ENCODE measurements at places on chromosomes 13 and 19. TPM values are rescaled to one million over a fixed set of nuclear protein-coding genes. Genes with fewer than 3 reads are reported as not detected.

- DNase-seq: peak; percentile 4
Observed at GRCh38 chr13:110307767-110308655, 927 bp downstream of the COL4A2 start.

- no peak for DNase-seq
Observed at GRCh38 chr19:47615714-47616113, 6.8 kb downstream of the BICRA start.

DNA sequence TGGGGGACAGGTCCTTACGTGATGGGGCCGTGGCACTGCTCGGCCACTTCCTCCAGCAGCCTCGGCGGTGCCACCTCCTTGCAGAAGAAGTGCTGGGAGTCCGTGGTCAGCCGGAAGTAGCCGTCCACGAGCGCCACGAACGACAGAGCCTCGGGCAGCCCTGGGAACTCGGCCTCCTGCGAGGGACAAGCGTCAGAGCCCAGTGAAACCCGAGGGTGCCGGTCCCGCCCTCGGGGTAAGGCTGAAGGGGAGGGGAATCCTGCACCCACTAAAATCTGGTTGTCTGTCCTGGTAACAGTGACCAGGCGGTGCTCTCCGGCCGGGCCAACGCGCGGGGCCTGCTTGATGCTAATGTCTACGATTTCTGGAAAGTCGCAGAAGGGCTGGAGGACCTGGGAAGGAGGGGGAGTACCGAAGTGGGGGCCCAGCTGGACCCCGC is 6.4 kb downstream of the JAK3 start:
- DNase-seq: no peak

- no peak for DNase-seq
Observed at GRCh38 chr19:51430221-51430620, 12.8 kb upstream of the SIGLEC10 start.

GRCh38 chr13:30169442-30169841 is 137.9 kb downstream of the KATNAL1 start:
- DNase-seq: no peak

DNA sequence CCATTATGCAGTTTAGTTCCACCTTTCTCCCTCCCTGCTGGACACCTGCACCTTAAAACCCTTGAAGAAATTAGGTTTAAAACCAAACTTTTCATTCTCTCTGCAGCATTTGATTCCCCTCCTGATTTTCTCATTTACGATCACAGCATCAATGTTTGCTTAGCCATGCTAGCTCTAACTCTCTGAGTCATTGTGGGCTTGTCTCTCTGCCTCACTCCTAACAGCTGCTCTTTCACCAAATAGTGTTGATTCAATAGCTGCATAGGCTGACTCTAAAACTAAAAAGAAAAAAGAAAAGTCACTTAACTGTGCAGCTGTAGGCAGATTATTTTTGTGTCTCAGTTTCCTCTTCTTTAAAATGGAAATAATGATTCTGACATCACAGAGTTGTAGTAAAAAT is 1124.9 kb downstream of the DIAPH3 start:
- no peak for DNase-seq

DNA sequence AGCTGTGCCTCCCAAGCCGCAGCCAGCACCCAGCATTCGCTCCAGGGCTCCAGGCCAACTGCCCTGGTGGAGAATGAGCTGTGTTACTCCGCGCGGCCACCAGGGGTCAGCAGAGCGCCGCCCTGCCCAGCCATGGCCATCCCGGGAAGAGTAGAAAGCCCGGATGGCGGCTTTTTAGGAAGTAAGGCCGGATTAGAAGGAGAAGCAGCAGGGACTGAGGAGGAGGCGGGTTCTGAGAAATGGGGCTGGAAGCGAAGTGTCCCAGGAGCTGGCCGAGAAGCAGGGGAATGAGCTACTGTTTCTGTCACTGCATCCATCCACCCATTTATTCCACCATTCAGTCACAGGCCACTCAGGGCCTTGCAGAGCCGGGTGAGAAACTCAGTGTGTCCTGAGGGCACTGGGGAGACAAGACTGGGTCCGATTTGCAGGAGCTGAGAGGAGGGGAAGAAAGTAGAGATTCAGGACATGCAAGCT is 6.6 kb upstream of the NPAS1 start:
- peak; percentile 71 for DNase-seq

DNA sequence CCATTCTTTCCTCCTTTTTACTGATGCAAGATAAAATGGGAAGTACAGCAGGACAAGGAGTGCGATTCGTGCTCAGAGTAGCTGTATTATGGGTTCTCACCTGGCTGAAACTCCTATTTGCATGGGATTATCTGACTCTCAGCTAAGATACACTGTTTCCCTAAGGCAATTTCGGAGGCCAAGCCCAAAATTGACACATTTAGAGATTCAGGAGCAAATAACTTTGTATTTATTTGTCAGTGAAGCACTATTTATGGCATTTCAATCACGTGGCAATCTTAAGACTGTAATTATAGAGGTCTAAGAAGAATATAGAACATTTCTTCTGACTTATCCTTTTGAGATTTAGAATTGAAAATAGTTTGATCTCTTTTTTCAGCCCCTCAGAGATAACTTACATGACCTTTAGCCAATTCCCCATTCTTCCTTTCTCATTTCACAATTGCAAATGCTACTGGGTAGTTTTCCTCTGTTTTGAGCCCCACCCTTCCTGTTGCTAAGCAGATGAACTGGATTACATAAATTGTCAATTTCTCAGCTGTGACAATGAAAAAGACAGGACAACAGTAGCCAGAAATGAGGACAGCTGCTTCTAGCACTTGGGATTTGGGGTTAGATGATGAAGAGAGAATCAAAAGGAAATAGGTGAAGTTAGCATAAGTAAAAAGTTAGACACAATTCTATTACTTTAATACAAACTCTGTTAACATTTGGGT is 122.7 kb upstream of the FRY start:
- DNase-seq: no peak

- no peak for DNase-seq
Observed at GRCh38 chr19:13633109-13633508, 126.8 kb upstream of the CACNA1A start.

- DNase-seq: peak; percentile 85
Observed at GRCh38 chr19:19627621-19628500, at the start of gene LPAR2. Gene LPAR2, minus strand, starts transcription at chr19:19628220. Its CDS starts 945 bp downstream, at chr19:19627275.

DNA sequence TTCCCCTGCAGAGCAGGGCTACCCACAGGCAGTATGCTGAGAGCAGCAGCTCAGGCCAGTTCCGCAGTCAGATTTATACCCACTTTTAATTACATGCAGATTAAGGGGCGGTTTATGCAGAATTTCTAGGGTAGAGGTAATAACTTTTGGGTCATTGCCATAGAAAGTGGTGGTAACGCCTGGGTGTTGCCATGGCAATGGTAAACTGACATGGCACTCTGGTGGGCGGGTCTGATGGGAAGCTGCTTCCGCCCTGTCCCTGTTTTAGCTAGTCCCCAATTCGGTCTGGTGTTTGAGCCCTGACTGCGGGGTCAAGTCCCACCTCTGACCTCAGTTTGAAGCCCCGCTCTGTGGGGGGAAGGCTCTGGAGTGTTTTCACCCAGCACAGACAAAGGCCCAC is 141.1 kb upstream of the VSTM2B start:
- no peak for DNase-seq

DNA sequence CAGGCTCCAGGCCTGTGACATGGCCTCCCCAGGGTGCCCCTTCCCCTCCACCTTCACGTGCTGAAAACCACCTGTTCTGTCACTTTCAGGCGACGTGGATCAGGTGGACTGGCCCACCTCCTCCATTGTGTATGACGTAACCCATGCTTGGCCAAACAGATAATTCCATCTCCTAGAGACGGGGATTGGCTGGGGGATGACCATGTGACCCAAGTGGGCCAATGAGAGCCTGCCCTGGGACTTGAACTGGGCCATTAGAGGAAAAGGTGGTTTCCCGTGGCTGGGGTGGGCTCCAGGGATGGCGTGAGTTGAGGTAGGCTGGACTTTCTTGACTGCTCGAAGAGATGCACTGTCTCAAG is 3.6 kb upstream of the ADAMTSL5 start:
- DNase-seq: no peak

GRCh38 chr19:35044317-35045117 is 3.0 kb downstream of the HPN start:
- DNase-seq: peak; percentile 63

GRCh38 chr19:1466461-1467214 is 12.4 kb downstream of the C19orf25 start:
- DNase-seq: peak; percentile 39

DNA sequence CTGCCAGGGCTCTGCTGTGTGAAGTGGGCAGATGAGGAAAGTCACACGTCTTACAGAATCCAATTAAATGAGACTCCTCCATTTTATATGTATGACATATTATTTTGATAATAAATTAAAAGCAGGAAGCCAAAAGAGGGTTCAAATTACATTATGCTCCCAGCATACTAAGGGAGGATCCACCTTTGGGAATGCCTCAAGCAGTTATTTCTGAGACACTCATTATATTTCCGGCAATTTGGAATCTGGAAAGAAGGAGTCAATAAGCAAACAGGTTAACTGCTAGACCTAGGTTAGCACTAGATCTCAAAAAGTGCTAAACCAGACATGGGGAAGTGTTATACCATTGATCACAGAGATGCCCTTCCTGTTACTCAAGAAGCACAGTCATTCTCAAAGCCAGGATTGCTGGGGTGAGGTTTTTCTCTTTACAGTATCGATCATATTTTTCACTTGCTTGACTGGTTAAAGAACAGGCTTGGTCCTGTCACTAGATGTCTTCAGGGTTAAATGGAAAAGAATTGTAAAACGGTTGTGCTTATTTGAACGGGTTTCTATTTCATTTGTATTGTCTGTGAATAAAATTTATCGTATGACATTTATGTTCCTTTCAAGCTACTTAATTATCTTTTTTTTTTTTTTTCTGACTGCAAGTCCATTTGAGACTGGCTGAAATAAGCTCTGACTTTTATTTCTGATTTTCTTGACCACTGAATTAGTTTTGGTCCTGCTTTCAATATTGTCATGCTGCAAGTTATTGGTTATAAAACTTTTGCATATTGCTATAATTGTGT is 523.2 kb downstream of the KLF12 start:
- DNase-seq: no peak

DNA sequence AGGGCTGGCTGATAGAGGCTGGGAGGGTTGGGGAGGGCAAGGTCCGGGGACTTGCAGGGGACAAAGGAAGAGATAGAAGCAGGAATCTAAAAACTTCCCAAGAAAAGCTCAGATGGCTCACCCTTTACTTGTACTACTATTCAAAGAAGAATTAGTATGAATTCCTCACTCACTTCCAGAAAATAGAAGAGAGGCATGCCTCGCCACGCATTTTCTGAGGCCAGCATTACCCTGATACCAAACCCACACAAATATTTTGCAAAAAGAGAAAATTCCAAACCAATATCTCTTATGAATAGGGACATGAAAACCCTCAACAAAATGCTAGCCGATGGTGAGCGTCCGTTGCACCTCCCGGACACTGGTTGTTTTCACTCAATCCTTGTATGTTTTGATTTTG is 54.0 kb downstream of the ING1 start:
- DNase-seq: no peak

DNA sequence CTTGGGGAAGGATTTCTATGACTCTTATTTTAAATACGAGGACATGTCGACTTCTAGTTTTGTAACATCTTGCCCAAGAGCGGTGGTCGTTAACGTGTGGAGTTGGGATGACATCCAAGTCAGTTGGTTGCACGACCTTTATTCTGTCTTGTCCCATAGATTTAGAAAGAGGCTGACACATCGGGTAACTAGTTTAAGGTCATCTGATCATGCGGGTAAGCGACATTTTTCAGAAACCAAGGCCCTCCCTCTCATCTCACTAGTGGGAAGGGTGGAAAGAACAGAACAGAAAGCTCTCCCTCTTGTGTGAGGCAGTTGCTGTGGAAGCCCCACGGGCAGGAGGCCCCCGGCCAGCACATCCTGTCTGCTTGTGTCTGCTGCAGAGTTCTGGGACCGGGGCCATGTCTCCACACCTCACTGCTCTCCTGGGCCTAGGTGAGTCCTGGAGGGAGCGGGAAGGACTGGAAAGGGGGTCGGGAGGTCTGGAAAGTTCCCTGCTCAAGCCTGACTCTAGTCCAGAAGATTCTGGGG is at the start of gene LAIR2:
Gene LAIR2, plus strand, starts transcription at position 314 of the 531 bp plus-strand sequence. Its CDS starts 88 bp downstream, at position 402.
- no peak for DNase-seq

GRCh38 chr19:17616961-17617806 is 61.7 kb downstream of the COLGALT1 start:
- peak; percentile 52 for DNase-seq

GRCh38 chr13:33644581-33645543 is 173.1 kb upstream of the RFC3 start:
- no peak for DNase-seq

DNA sequence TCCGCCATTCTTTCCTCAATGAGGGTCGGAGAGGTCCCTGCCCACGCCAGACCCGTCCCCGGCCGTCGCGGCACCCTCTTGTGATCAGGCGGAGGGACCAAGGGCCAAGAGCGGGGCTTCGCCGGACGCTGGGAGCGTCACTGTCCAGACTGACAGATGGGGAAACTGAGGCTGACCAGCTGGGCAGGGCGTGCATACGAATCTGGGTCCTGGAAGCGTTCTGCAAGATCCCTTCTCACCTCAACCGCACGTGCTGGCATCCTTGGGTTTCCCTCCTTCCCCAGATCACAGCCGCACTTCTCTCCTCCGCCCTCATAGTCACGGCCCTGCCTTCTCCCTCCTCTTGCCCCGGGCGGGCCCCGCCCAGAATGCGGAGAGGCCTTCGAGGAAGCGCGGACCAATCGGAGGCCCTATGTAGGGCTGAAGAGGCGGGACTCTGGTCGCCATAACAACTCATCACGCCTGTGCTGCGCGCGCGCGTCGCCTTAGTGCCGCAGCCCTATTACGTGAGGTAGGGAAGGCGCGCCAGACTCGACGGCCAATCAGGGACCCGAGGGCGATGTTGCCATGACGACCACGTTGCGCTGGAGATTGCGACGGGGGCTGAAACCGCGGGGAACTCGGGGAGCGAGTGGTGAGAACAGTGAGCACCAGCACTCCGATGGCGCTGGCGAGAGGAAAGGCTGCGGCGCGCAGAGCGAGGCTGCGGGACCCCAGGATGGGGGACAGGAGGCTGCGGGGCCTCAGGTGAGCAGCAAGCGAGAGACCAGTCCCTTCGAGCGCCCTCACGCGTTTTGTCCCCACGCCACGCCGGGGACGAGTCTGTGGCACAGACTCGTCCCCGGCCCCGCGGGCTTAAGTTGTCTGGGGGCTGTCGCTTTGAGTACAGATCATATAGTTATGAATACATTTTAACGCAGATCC is 5.7 kb downstream of the RNF225 start:
- peak; percentile 100 for DNase-seq

GRCh38 chr13:98509271-98510155 is 67.4 kb downstream of the STK24 start:
- DNase-seq: peak; percentile 81

GRCh38 chr13:113931841-113932459 is 41.9 kb downstream of the C13orf46 start:
- DNase-seq: no peak

- no peak for DNase-seq
Observed at GRCh38 chr19:38135150-38135998, 88.6 kb downstream of the DPF1 start.

GRCh38 chr13:75362026-75362425 is 119.9 kb downstream of the TBC1D4 start:
- no peak for DNase-seq

Gene TEAD2
- 12.0 TPM for total RNA-seq

Gene NAPSA
- total RNA-seq: 3.5 TPM

Gene RNF113B
- total RNA-seq: not detected

Gene C19orf85
- not detected for total RNA-seq

Gene BRME1
- 1.7 TPM for total RNA-seq

Gene RFPL4A
- total RNA-seq: not detected

Gene GAS6
- total RNA-seq: 0.66 TPM

Gene CASP14
- total RNA-seq: not detected

Gene SLC1A6
- total RNA-seq: not detected

Gene PET100
- total RNA-seq: 89.1 TPM

Gene LRFN3
- total RNA-seq: 2.1 TPM

Gene CYP2F1
- not detected for total RNA-seq

Gene DKKL1
- total RNA-seq: 1.2 TPM
